ENCODE measurements at places on chromosomes 3 and 15.

- no peak for DNase-seq
Observed at GRCh38 chr3:89405593-89405992, 298.2 kb downstream of the EPHA3 start.

- no peak for DNase-seq
Observed at GRCh38 chr3:10023587-10024310, 2.5 kb upstream of the FANCD2 start.

- DNase-seq: no peak
Observed at GRCh38 chr3:81965696-81966095, 204.3 kb upstream of the GBE1 start.

GRCh38 chr15:36579792-36580431 is 486 bp downstream of the CDIN1 start:
- DNase-seq: peak; percentile 12

- DNase-seq: no peak
Observed at GRCh38 chr3:55718521-55718921, 231.4 kb upstream of the WNT5A start.

GRCh38 chr3:138140940-138141339 is 8.8 kb upstream of the A4GNT start:
- DNase-seq: no peak

All from stimulated activated CD4-positive, alpha-beta T cell treated with anti-CD3 and anti-CD28 coated beads, Interleukin-4, amount 100 ng/mL, for 24 hours (primary cell).